ENCODE measurements at places on chromosomes 2 and 18. TPM values are rescaled to one million over a fixed set of nuclear protein-coding genes. Genes with fewer than 3 reads are reported as not detected.

TEX261 gene
- total RNA-seq = 63.1 TPM

GRCh38 chr2:1238598-1239138 lies 174.6 kb upstream of the TPO start:
- no peak for DNase-seq
- no peaks in the 10 kb centered on the region for H3K36me3 ChIP-seq
- no peaks in the 10 kb centered on the region for H3K27me3 ChIP-seq
- H3K4me1 ChIP-seq = peaks cover 1% of the 10 kb centered on the region
- no peak overlapping the region for H3K27ac ChIP-seq

ERMN gene
- 0.32 TPM for total RNA-seq

- no peak for DNase-seq
- no peaks in the 10 kb centered on the region for H3K4me1 ChIP-seq
- no peaks in the 10 kb centered on the region for H3K36me3 ChIP-seq
- H3K4me3 ChIP-seq = no peak overlapping the region
Observed at GRCh38 chr18:50862401-50862800, 16.5 kb upstream of the ME2 start.

DLX2 gene
- not detected for total RNA-seq

GRCh38 chr2:35293261-35293660 lies 1062.3 kb upstream of the CRIM1 start:
- no peak overlapping the region for H3K4me3 ChIP-seq
- H3K4me1 ChIP-seq = no peaks in the 10 kb centered on the region
- H3K36me3 ChIP-seq = no peaks in the 10 kb centered on the region
- no peak for DNase-seq
- no peak overlapping the region for H3K27ac ChIP-seq
- H3K27me3 ChIP-seq = no peaks in the 10 kb centered on the region

- H3K36me3 ChIP-seq = no peaks in the 10 kb centered on the region
- no peak overlapping the region for H3K4me3 ChIP-seq
- H3K27me3 ChIP-seq = no peaks in the 10 kb centered on the region
- DNase-seq = no peak
- H3K4me1 ChIP-seq = peaks cover 19% of the 10 kb centered on the region
Observed at GRCh38 chr2:202410092-202410491, 34.0 kb downstream of the BMPR2 start.

DSC2 gene
- 17.2 TPM for total RNA-seq

DNA sequence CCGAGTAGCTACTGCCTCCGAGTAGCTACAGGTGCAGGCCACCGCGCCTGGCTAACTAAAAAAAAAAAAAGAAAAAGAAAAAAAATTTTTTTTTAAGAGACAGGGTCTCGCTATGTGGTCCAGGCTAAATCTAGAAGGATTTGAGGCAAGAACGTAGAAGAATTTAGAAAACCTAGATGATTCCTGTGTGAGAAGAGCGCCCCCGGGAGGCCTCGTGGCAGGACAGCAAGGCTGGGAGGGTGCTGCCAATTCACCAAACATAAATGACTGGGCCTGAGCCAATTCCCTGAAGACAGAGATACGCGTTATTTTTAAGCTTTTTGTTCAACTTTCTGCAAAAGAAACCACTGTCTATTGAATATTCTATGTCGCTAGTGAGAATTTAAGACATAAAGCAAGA lies 90.1 kb upstream of the TGFA start:
- peaks cover 8% of the 10 kb centered on the region for H3K27me3 ChIP-seq
- H3K27ac ChIP-seq = no peak overlapping the region
- no peaks in the 10 kb centered on the region for H3K36me3 ChIP-seq
- no peak for DNase-seq
- no peaks in the 10 kb centered on the region for H3K4me1 ChIP-seq
- H3K4me3 ChIP-seq = no peak overlapping the region

DNA sequence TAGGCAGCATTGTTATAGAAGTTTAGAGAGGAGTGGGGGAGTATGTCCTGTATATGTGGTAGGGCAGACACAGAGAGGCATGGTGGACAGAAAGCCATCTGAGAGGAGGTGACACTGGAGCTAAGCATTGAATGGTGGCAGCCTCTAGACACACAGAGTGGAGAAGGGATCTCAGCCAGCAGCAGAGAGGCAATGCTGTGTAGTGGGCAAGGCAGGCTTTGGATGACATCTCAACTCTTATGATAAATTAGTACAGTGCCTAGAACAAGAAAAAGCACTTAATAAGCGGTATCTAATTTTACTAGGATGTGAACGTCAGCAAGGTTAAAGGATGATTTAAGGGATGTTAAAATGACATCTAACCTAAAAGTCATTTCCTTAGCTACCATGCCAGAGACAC lies 22.5 kb upstream of the CERS6 start:
- H3K27me3 ChIP-seq = no peaks in the 10 kb centered on the region
- DNase-seq = no peak
- H3K27ac ChIP-seq = no peak overlapping the region
- H3K36me3 ChIP-seq = no peaks in the 10 kb centered on the region
- H3K4me1 ChIP-seq = no peaks in the 10 kb centered on the region

DNA sequence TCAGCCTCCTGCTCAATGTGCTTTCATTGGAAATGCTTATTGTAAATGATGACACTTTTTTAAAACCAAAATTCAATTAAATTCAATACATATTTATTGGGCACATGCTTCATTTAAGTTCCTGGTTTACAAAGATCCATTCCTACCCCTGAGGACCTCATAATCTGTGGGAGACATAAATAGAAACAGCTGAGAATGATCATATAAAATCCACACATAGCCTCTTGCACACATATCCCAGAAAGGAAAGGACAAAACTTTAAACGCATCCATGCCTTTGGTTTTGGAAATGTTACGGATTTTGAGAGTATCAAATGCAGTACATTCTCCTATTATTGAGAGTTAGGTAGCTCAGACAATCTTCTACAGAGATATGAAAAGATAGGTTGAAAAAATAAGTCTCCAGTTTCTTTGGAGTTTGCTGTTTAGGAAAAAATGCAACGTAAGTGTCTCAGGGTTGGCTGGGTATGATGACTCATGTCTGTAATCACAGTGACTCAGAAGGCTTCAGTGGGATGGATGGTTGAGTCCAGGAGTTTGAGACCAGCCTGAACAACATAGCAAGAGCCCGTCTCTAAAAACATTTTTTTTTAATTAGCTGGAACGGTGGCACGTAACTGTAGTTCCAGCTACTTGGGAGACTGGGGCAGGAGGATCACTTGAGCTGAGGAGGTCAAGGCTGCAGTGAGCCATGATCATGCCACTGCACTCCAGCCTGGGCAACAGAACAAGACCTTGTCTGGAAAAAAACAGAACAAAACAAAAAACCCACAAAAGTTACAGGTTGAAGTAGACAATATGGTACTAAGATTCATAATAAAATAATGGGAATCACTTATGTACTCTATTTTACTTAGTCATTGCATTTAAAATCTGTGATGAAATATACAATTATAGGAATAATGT lies 3.9 kb upstream of the PRELID3A start:
- H3K4me1 ChIP-seq = no peaks in the 10 kb centered on the region
- H3K27ac ChIP-seq = no peak overlapping the region
- H3K36me3 ChIP-seq = no peaks in the 10 kb centered on the region
- no peaks in the 10 kb centered on the region for H3K27me3 ChIP-seq
- no peak overlapping the region for H3K4me3 ChIP-seq
- peak; percentile 8 for DNase-seq

DNA sequence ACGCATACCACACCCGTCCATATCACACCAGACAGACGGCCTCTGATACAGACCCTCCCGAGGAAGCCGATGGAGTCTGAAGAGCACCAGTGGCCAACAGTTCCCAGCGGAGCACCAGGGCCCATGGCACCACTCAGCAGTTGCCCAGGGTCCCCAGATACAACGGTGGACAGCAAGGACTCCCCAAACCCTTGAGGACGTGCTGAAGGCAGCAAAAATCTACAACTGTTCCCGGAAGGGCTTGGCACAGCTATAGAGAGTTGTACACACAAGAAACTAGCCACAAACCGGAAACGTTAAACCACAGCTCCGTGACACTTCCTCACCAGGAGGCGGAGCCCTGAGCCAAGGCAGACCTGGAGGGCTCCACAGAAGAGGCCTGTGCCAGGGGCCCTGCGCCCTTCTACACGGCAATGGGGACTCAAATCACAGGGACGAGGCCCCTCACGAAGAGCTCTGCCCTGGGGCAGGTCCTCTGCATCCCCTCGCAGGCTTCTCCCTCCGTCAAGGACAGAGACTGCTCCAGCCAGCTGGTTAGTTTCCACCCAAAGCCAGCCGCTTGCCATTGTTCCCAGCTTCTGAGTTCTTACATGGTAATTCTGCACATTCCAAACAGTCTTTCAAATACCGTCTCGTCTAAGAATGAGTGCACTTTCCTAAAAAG lies 133.4 kb downstream of the HDAC4 start:
- no peaks in the 10 kb centered on the region for H3K27me3 ChIP-seq
- peak; percentile 87 for DNase-seq
- peak overlapping the region; percentile 36 for H3K4me3 ChIP-seq
- H3K27ac ChIP-seq = peak overlapping the region; percentile 86
- peaks cover 54% of the 10 kb centered on the region for H3K4me1 ChIP-seq
- no peaks in the 10 kb centered on the region for H3K36me3 ChIP-seq

GRCh38 chr2:42314892-42315468 lies 46.0 kb downstream of the COX7A2L start:
- no peak overlapping the region for H3K27ac ChIP-seq
- DNase-seq = no peak
- H3K4me3 ChIP-seq = no peak overlapping the region
- H3K36me3 ChIP-seq = peaks cover 38% of the 10 kb centered on the region

- H3K36me3 ChIP-seq = no peaks in the 10 kb centered on the region
- no peak overlapping the region for H3K27ac ChIP-seq
- no peak overlapping the region for H3K4me3 ChIP-seq
- DNase-seq = no peak
- no peaks in the 10 kb centered on the region for H3K4me1 ChIP-seq
Observed at GRCh38 chr2:21006423-21007128, 37.3 kb downstream of the APOB start.

DNA sequence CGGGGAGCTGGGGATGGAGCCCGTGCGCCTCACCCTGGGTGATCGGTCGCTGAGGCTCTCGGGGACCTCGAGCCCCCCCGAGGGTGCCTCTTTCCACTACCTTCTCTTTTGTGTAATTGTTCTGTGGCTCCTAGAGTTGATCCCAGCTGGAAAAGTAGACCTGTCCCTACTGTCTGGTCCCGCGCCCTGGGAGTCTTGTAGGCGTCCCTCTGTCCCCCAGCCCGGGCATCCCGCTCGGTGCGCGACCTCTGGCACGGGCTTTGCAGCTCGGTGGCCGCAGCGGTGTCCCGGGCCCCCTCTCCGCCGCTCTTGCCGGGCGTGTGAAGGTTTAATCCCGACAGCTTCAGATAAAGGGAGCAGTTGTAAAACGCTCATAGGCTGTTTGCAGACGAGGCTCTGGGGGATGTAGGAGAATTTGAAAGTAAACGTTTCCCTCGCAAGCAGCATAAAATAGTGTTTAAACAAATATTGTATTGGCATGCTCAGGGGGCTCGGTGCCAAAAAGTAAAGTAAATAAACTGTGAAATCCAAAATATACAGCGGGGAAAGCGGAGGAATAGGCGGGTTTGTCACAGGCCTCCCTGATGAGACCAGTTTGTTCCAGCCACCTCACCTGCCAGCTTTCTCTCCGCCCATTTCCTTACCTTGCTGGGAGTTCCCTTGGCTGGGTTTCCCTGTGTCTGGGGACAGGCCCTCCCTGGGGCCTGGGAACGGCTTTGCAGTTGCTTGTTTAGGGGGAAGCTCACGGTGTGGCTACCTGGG lies 1.9 kb downstream of the GLI2 start:
- peaks cover 28% of the 10 kb centered on the region for H3K4me1 ChIP-seq
- DNase-seq = no peak
- peaks cover 92% of the 10 kb centered on the region for H3K27me3 ChIP-seq
- peak overlapping the region; percentile 49 for H3K27ac ChIP-seq
- H3K4me3 ChIP-seq = peak overlapping the region; percentile 55
- no peaks in the 10 kb centered on the region for H3K36me3 ChIP-seq

GRCh38 chr2:218383892-218384519 lies 1.9 kb downstream of the SLC11A1 start:
- no peaks in the 10 kb centered on the region for H3K36me3 ChIP-seq
- DNase-seq = peak; percentile 64
- H3K27ac ChIP-seq = peak overlapping the region; percentile 79
- peak overlapping the region; percentile 40 for H3K4me3 ChIP-seq
- H3K4me1 ChIP-seq = peaks cover 8% of the 10 kb centered on the region

GRCh38 chr2:135149251-135149650 lies 97.2 kb downstream of the RAB3GAP1 start:
- H3K27ac ChIP-seq = no peak overlapping the region
- DNase-seq = no peak
- no peaks in the 10 kb centered on the region for H3K27me3 ChIP-seq
- H3K4me3 ChIP-seq = no peak overlapping the region
- no peaks in the 10 kb centered on the region for H3K4me1 ChIP-seq

DNA sequence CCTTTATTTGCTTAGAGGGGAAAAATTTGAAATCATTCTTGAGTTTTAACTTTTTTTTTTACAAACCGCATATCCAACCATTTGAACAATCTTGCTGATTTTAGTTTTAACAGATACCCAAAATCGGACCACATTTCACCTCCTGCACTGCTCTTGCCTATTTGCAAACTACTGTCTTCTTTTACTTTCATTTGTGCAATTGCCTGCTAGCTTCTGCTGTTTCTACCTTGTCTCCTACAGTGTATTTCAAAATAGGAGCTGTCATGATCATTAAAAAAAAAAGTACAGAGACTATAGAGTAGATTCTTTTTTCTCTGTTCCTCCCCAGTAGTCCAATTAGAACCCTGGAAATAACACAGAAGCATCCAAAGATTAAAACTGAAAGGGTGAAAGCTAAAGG lies 1081.2 kb downstream of the SOCS6 start:
- DNase-seq = no peak
- no peak overlapping the region for H3K27ac ChIP-seq
- no peaks in the 10 kb centered on the region for H3K27me3 ChIP-seq

GRCh38 chr18:55138401-55138800 lies 179.1 kb upstream of the CCDC68 start:
- no peaks in the 10 kb centered on the region for H3K4me1 ChIP-seq
- H3K36me3 ChIP-seq = no peaks in the 10 kb centered on the region
- no peak overlapping the region for H3K27ac ChIP-seq
- H3K27me3 ChIP-seq = no peaks in the 10 kb centered on the region
- DNase-seq = no peak

DNA sequence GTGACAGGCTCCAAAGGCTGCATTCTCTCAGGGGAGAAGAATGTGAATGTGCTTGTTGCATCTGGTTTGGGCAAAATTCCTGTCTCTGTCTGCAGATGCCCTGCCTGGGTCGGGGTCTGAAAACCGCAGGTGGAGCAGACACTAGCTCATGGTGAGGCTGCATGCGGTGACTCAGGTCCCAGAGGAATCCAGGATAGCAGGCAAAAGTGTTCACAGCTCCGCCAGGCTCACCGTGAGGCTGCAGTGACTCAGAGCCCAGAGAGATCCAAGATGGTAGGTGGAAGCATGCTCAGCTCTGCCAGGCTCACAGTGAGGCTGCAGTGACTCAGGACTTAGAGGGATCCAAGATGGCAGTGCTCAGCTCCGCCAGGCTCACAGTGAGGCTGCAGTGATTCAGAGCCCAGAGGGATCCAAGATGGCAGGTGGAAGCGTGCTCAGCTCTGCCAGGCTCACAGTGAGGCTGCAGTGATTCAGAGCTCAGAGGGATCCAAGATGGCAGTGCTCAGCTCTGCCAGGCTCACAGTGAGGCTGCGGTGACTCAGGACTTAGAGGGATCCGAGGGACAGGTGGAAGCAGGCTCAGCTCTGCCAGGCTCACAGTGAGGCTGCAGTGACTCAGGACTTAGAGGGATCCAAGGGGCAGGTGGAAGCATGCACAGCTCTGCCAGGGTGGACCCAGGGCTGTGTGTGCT lies 200.5 kb downstream of the ACKR3 start:
- no peaks in the 10 kb centered on the region for H3K27me3 ChIP-seq
- no peak overlapping the region for H3K4me3 ChIP-seq
- no peak overlapping the region for H3K27ac ChIP-seq
- H3K36me3 ChIP-seq = no peaks in the 10 kb centered on the region
- no peaks in the 10 kb centered on the region for H3K4me1 ChIP-seq
- no peak for DNase-seq
